ENCODE measurements at places on chromosomes 12 and 14.

- no peak for DNase-seq
These were observed 42.1 kb downstream of the MAP1LC3B2 start for GRCh38 chr12:116600959-116601918.

- no peak for DNase-seq
These were observed 148.8 kb upstream of the ATF7IP start for GRCh38 chr12:14216405-14217294.

DNA sequence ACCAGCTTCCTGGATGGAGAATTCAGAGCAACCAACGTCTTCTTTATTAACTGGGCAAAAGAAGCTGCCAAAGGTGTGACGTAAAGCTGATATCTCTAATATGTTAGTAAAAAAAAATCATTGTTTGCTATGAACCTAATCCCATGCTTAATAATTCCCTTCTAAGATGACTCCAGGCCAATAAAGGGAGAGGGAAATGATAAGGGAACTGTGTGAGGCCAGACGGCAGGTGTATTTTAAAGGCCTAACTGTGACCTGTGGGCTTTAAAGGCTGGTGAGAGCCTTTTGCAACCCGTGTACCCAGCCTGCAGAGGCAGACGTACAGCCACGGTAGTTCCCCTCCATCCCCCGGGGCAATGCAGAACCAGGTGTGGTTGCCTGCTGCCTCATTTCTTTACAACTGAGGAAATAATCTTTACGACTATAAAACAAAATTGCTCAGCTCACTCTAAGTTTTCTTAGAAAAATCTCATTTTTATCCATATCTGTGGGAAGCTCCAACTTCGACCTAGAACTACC lies 370.6 kb downstream of the EGLN3 start:
- DNase-seq, result peak; percentile 70

DNA sequence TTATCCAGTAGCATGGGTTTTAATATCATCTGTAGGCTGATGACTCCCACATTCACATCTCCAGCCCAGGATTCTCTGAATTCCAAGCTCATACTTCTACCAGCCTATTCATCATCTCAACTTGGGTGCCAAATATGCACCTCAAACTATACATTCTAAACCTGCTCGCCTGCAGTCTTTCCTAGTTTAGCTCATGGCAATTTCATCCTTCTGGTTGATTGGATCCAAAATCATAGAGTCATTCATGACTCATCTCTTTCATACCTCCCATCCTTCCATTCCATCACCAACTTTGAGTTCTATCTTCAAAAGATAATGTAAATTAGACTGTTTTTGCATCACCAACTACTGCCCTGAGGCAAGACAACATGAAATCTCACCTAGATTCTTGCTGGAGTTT lies 99.7 kb upstream of the EGLN3 start:
- DNase-seq, result no peak

- DNase-seq, result no peak
These were observed 50.6 kb downstream of the KIF21A start for GRCh38 chr12:39392154-39392925.

- no peak for DNase-seq
These were observed 4.3 kb upstream of the BCDIN3D start for GRCh38 chr12:49847161-49847560.

- DNase-seq, result no peak
These were observed 443.9 kb downstream of the TMEM132D start for GRCh38 chr12:129459886-129460285.

- no peak for DNase-seq
These were observed 286.0 kb downstream of the ZFP36L1 start for GRCh38 chr14:68506645-68507419.

- no peak for DNase-seq
These were observed 218.5 kb upstream of the G2E3 start for GRCh38 chr14:30340495-30340894.

- no peak for DNase-seq
These were observed 49.6 kb upstream of the RASSF3 start for GRCh38 chr12:64560396-64561301.

- DNase-seq, result peak; percentile 93
These were observed 13.9 kb upstream of the UBC start for GRCh38 chr12:124928095-124928911.

- no peak for DNase-seq
These were observed 16.0 kb downstream of the CERS5 start for GRCh38 chr12:50151047-50151687.

DNA sequence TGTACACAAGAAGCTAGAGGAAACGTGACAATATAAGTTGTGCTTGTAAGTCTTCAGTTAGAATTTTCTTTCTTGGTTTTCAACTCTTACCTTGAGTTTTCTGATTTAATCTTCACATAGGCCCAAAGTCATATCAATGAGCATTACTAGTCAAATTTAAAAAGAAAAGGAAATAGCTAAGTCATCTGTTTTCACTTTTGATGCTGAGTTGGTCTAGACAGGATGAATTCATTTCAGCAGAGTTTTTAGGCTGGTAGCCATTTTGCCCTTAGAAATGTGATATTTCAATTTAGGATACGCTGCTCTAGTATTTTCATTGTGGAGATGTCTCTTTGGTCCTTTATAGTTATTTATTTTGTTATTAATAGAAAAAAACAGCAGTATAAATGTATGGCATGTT lies 44.6 kb upstream of the KRAS start:
- DNase-seq, result no peak
